ENCODE measurements at places on chromosomes 2 and 18.

DNA sequence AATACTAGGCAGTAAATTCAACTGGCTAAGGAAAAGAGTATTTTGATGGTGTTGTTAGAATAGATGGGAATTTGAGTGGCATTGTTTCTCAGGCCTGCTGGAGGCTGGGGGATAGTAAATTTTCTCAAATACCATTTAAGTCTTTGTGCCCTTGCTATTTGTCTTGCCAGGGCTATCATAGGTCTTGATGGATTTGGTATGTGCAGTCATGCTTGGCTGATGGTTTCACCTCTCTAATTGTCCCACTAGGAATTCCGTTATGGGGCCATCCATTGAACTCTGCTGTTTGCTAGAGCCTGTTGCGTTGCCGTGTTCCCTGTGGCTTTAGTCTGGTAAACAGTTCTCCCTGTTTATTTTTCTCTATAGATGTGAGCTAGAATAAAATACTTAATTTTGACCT is 438.1 kb upstream of the FAM98A start:
- DNase-seq, result no peak

DNA sequence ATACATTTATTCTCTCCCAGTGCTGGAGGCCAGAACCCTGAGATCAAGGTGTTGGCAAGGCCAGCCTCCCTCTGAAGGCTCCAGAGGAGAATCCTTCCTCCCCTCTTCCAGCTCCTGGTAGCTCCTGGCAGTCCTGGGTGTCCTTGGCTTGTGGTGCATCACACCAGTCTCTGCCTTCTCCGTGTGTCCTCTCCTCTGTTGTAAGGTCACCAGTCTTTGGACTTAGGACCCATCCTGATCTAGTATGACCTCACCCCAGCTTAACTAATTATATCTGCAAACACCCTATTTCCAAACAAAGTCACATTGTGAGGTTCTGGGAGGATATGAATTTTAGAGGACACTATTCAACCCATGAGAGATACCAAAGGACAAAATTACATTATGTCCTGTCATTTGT is 31.1 kb downstream of the TSHZ1 start:
- no peak for DNase-seq

DNA sequence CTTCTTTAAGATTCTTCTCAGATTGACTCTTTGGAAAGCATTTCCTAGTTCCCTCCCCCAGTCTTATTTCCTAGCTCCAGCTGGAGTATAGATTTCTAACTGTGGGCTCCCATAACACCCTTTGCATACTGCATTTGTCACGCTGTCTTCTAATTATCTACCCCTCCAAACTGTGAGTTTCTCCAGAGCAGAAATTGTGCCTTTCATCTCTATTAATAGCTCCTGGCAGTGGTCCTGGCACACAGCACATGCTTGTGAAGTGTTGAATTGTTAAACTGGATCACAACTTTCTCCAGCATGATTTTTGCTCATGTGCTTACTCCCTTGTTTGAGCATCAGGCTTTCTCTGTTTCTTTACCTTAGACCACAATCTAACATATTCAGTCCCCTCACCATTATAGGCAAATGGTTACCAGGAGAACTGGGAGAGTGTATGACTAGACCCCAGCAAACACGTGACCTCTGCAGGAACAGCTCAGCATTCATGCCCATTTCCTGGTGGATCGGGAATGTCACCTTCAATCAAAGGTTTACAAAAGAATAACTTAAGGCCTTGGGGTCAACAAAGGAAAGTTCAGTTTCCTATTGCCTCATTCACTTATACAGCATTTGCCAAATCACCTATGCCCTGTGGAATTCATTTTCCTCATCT is 175.7 kb upstream of the TANK start:
- no peak for DNase-seq

DNA sequence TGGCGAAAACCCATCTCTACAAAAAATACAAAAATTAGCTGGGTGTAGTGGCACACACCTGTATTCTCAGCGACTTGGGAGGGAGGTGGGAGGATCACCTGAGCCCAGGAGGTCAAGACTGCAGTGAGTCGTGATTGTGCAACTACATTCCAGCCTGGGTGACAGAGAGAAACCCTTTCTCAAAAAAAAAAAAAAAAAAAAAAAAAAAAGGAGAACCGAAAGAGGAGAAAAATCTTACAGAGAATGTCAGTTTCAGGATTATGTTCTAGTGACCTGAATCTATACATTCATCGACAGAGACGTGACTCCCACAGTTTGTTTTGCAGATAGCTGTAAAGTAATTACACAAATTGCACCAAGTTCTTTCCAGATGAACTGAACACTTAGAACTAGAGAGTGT is 187.8 kb downstream of the FTCDNL1 start:
- DNase-seq, result no peak

DNA sequence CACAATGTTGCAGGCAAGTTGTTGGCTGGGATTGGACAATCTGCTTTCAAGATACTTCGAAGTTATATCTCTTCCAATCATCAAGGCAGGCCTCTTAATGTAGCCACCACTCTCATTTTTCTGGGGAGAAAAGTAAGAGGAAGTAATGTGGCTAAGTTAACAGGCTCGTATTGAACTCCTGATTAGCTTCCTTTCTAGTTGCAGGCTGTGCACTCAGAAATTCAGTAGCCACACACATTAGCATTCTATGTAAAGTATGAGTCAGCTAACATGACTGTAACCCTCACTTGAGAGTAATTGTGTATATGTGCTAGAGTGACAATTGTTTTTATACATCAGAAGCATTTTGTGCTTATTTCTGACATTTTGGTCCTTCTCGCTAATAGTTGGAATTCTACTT is 3.3 kb downstream of the TWSG1 start:
- DNase-seq, result peak; percentile 14

DNA sequence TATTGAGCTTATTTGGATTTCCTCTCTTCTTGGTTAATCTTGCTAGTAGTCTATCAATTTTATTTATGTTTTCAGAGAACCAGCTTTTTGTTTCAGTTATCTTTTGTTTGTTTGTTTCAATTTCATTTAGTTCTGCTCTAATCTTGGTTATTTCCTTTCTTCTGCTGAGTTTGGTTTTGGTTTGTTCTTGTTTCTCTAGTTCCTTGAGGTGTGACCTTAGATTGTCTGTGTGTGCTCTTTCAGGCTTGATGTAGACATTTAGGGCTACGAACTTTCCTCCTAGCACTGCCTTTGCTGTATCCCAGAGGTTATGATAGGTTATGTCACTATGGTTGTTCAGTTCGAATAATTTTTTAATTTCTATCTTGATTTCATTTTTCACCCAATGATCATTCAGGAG is 141.6 kb downstream of the ZNF236 start:
- DNase-seq, result no peak

DNA sequence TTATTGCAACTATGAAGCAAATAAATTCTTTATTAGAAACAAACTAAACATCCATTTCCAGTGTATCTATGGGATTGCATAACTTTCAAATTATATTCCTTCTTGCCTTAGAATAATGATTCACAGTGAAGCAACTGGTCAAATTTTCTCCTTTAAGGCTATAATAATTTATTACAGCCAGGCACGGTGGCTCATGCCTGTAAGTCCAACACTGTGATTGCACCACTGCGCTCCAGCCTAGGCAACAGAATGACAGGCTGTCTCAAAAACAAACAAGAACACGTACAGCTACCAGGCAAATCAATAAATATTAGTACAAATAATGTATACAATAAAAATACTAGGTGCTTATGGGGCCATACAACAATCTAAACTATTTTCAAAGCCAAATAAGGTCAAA is 1416.2 kb downstream of the LRP1B start:
- no peak for DNase-seq

GRCh38 chr2:69564604-69565003 is 78.9 kb downstream of the AAK1 start:
- no peak for DNase-seq

GRCh38 chr2:35830833-35831232 is 524.7 kb upstream of the CRIM1 start:
- DNase-seq, result no peak

DNA sequence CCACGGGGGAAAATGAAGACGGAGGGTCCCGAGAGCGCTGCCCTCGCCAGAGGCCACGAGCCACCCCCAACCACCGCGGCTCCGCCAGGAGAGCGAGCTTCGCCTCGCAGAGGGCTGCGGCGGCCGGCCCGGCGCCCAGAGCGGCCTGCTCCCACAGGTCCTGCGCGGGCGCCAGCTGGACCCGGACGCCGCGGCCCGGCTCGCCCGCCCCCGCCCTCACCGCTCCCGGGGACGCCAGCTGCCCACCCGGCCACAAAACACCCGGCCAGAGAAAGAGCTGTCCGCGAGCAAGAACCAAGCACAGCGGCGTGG is 709 bp downstream of the PTPN2 start:
- DNase-seq, result peak; percentile 20

GRCh38 chr2:188524519-188525113 is 232.9 kb downstream of the GULP1 start:
- peak; percentile 50 for DNase-seq

- DNase-seq, result no peak
Measured at GRCh38 chr2:119672161-119672862, 6.7 kb upstream of the TMEM177 start.

- no peak for DNase-seq
Measured at GRCh38 chr2:101958061-101958460, 33.7 kb upstream of the IL1R2 start.

DNA sequence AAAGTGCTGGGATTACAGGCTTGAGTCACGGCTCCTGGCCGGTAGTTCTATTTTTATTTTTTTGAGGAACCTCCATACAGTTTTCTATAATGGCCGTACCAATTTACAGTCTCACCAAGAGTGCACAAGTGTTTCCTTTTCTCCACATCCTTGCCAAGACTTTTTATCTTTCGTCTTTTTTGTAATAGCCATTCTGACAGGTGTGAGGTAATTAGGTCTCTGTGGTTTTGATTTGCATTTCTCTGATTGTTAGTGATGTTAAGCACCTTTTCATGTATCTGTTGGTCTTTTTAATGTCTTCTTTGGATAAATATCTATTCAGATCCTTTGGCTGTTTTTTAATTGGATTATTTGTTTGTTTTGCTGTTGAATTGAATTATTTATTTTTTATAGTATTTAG is 9.3 kb downstream of the ARMC9 start:
- DNase-seq, result no peak

DNA sequence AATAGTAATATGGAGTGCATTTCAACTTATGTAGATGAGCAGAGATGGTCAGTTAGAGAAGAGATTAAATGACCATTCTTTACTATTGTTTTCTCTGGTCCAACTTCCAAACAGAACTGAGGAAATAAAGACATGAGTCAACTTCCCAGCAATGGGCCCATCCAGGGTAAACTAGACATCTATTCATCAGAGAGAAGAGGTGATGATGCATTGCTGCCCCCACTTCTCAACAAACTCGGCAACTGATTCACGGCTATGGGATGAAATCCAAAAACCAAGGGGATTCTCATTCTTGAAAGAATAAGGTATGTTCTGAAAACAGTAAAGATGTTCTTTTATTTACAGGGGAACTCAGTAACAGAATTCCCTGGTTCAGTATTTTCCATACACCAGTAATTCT is 190.7 kb downstream of the RDH14 start:
- DNase-seq, result no peak

- DNase-seq, result no peak
Measured at GRCh38 chr2:29006092-29006979, 25.2 kb downstream of the TOGARAM2 start.

- DNase-seq, result no peak
Measured at GRCh38 chr18:51751901-51752300, 554.4 kb upstream of the MEX3C start.

- DNase-seq, result peak; percentile 43
Measured at GRCh38 chr2:168434146-168434545, 21.9 kb upstream of the CERS6 start.

DNA sequence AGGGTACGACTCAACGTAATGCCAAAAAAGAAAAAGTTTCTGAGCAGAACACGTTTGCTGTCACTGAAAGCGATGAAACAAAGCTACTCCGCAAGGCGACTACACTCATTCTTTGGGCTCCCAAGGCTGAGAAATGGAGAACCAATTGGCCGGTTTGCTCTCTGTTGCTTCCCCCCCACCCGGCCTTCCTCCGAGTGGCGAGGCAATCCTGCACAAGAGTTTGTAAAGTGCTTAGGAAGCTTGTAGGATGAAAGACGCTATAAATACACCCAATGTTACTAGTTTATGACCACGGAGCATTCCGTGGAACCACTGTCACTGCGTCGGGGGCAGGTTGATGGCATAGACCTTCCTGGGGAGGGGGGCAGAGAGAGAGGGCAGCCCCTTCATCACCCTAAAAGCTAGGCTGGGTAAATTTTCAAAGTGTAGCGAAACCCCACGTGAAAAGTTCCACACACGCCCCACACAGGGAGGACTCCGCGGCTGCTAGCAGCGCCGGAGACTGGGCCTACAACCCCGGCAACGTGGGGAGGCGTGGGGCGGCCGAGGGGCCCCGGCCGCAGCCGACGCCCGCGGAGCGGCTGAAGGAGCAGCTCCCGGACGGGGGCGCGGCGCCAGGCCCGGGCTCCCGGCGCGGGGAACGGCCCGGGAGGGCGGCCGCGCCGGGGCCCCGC is 915 bp downstream of the CUL3 start:
- peak; percentile 20 for DNase-seq

GRCh38 chr2:200081236-200081635 is 125.9 kb downstream of the MAIP1 start:
- DNase-seq, result no peak

GRCh38 chr2:207711750-207712530 is 500 bp downstream of the CCNYL1 start:
- peak; percentile 47 for DNase-seq

DNA sequence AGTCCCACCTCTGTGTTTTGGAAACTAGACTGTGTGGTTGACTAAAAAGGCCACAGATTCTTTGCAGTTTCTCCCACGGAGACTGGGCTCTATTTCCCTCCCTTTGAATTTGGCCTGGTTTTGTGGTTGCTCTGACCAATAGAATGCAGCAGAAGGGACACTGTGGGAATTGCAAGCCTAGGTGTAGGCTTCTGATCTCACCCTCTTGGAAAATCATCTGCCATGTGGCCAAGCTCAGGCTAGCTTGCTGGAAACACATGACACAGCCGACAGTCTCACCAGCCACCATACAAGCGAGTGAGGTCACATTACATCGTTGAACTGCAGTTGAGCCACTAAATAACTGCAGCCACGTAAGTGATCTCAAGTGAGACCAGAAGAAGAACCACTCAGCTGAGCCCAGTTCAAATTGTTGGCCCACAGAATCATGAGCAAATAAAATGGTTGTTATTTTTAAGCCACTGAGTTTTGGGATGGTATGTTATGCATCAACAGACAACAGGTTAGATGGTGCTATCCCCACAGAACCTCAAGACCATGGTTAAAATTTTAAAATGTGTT is 319.1 kb upstream of the MEX3C start:
- DNase-seq, result peak; percentile 18

DNA sequence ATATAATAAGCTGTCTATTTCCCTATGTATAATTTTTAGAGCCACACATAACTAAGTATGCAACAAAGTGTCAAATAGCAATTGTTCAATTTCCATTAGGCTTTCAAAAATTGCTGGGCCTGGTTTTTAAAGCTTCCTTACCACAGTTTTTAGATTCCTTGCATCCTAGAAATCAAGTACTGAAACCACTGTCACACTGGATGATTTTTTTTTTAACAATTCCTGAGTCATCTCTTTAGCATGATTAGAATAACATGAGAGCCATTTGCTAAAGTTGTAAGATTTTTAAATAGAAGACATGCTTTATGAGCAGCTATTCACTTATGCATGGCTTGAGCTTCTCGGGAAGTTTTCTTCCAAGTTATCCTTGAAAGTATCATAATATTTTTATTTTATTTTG is 319.5 kb upstream of the NXPH2 start:
- no peak for DNase-seq

- no peak for DNase-seq
Measured at GRCh38 chr2:24620936-24621335, 129.9 kb downstream of the NCOA1 start.

- peak; percentile 48 for DNase-seq
Measured at GRCh38 chr2:161237392-161238264, 70.6 kb upstream of the PSMD14 start.

- DNase-seq, result no peak
Measured at GRCh38 chr18:50044402-50044801, 150.5 kb downstream of the MYO5B start.

Measured in SW480 (cell line).